Right atrium auricular region (tissue), 2 donors: ENCODE measurements at places on chromosomes 16 and 17. TPM values are rescaled to one million over a fixed set of nuclear protein-coding genes. Genes with fewer than 3 reads are reported as not detected.

CBX8 gene
- 2.7 TPM for total RNA-seq

DNA sequence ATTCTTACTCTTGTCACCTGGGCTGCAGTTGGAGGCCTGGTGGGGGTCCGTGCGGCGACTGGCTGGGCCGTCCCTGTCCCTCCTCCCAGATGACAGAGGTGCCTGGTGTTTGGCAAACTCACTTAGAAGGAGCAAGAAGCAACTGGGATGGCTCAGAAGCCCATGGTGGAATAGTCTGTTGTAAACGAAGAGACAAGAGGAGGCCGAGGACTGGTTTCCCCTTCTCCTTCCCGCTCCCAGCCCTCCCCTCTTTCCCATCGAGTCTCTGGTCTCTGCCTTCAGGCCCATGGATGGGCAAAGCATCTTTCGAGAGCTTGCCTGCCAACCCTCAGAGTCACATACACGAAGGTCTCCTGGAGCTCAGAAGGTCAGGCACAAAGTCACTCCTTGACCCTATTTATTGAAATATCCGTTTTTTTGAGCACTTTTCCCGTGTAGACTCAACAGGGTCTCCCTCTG lies 364.4 kb downstream of the SEC14L1 start:
- no peak for DNase-seq

GRCh38 chr17:72134608-72135394 lies 14.0 kb downstream of the SOX9 start:
- DNase-seq, result no peak

GRCh38 chr16:12999368-12999767 lies 98.0 kb downstream of the SHISA9 start:
- DNase-seq, result no peak

DNA sequence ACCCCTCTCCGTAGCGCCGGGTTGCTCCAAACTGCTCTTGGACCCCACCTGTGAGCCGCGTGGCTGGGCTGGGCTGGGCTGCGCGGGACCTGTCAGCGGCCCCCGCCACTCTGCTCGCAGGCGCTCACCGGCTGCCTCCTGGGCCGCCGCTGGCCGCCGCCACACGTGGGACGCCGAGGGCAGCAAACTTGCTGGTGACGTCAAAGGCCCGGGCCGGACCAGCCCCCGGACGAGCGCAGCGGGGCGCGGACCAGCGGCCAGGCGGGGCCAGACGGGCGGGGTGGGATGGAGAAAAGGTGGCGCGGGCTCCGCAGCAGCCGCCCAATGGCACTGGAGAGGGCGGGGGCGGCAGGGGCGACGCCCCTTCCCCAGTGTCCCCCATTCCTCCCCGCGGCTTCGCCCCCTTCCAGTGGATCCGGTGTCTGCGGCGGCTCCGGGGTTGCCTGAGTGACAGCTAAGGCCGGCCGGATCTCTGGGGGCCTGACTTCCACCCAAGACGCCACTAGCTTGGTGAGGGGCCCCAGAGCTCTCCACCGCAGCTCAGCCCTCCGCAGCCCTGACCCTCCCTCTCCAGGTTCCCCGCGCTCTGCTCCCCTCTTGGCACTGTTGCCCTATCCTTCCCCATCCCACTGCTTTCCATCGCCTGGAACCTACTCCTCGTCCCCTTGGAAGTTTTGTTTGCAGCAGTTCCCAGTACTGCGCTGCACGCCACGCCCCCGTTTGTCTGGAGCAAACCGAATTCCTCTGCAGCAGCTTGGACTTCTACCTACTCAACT lies at the start of gene HS3ST3A1:
Gene HS3ST3A1, minus strand, starts transcription at position 154 of the 776 bp plus-strand sequence. CDS start 800 bp downstream, outside the sequence.
- no peak for DNase-seq

DNA sequence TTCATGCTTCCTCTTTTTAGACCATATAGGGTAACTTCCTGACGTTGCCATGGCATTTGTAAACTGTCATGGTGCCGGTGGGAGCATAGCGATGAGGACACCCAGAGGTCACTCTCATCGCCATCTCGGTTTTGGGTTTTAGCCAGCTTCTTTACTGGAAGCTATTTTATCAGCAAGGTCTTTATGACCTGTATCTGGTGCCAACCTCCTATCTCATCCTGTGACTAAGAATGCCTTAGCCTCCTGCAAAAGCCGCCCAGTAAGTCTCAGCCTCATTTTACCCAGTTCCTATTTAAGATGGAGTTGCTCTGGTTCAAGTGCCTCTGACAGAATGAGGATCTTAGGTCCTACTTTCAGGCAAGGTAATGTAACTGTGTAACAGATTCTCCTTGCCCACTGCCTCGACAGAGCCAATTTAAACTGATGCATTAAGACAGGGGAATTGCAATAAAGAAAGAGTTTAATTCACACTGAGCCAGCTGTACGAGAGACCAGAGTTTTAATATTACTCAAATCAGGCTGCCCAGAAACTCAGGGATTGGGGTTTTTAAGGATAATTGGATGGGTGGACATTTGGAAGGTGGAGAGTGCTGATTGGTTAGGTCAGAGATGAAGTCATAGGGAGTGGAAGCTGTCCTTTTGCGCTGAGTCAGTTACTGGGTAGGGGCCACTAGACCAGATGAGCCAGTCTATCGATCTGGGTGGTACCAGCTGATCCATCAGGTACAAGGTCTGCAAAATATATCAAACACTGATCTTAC lies 59.9 kb upstream of the ATF7IP2 start:
- no peak for DNase-seq

DNA sequence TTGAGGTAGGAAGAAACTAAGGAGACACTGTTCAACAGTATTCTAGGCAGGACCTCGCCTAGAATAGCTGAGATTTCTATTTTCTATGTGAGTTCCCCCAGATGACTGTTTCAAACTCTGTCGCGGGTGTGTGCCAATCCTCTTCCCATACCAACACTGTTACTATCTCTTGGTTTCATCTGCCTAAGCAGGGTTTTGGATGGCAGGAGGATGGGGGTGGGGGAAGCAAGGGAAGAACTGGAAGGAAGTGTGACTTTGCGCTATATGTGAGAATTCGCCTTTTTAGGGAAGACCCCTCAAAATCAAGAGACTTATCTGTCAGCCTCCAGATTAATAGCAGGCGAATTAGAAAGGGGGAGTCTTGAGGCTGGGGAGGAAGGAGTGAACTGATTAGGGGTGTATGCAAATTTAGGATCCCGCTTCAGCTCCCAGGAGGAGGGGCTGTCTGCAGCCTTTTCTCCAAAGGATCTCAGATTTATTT lies 521 bp upstream of the G6PC3 start:
- DNase-seq, result no peak

DNA sequence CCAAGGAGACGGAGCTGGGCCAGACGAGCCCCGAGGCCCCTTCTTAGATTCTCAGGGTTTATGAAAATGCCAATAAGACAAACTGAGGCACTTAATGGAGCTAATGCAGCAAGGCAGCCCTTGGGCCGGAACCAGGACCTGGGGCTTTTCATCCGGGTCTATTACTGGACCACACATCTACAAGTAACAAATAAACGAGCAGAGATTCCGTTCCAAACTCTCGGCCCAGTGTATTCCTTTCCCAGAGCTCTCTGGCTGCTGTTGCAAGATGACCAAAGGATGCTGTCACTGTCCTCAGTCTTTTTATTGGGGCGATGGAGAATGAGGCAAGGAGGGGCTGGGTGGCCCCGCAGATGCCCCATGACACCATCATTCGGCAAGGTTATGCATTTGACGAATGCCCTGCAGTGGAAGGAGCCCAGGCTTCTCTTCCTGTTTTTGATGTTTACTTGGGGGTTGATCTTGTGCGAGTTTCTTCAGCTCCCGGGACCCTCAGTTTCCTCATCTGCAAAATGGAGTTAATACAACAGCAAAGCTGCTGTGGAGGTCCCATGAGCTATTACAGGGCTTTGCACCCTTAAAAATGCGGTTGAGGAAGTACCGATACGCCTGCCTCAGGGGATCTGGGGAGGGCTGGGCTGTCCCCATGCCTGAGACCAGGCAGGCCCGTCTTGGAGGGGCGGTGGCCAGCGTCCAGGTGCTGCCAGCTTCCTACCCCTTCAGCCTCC lies 1.1 kb upstream of the NTN1 start:
- peak; percentile 55 for DNase-seq
